Heart left ventricle (tissue), 16 donors: ENCODE measurements at places on chromosomes 6 and 20.

DNA sequence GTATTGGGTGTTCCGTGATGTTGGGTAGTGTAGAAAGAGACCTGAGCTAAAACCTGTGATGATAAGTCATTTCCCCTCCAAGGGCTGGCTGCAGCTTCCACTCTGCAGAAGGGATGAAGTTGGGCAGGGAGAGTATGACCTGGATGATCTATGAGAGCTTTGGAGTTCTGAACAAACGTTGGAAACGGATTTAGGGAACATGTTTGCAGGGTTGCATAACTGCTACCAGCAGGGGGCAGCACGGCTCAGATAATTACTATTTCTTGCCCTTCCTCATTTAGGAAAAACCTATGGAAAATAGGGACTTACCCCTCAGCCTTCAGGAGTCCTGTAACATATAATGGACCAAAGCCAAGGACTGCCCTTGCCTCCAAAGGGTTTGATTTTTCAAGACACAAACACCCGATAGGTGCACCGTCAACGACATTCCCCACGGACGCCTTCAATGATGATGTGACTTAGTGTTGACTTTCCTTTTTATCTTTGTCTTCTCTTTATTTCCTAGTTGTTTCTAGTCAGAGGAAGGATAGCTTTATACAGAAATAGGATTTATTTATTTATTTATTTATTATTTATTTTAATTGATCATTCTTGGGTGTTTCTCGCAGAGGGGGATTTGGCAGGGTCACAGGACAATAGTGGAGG, 164.9 kb upstream of the SASH1 start:
- DNase-seq, result peak; percentile 66

DNA sequence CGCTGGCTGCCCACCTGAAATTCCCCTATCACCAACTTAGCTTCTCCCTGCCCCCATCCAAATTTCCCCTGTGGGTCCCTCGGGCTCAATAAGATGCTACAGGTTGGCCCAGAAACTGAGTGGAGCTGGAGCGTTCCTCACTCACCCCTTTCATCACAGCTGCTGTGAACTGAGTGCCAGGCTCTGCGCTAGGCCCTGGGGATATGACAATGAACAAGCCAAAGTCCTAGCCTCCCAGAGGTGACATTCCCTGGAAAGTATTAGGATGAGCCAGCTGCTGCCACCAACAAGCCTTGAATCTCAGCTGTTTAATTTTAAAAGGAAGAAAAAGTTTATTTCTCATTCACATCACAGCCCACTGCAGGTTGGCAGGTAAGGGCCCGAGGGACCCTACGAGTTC, 86.6 kb upstream of the EYA2 start:
- DNase-seq, result no peak

DNA sequence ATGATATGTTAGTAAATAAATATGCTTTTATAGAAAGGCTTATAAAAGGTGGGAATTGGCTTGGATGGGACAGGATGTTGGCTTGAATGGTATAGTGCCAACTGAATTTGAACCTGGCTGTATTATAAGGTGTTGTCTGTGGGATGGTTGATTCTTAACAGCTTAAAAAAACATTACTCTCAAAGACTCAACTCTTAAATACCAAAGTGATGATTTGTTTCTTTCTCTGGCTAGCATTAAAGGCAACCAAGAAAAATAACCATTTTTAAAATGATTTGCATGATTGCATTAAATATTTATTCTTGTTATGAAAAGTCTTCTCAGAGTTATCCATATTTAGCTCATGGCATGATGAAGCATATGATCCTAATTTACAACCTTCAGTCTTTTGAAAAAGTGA, 216.2 kb downstream of the RIMS1 start:
- no peak for DNase-seq

DNA sequence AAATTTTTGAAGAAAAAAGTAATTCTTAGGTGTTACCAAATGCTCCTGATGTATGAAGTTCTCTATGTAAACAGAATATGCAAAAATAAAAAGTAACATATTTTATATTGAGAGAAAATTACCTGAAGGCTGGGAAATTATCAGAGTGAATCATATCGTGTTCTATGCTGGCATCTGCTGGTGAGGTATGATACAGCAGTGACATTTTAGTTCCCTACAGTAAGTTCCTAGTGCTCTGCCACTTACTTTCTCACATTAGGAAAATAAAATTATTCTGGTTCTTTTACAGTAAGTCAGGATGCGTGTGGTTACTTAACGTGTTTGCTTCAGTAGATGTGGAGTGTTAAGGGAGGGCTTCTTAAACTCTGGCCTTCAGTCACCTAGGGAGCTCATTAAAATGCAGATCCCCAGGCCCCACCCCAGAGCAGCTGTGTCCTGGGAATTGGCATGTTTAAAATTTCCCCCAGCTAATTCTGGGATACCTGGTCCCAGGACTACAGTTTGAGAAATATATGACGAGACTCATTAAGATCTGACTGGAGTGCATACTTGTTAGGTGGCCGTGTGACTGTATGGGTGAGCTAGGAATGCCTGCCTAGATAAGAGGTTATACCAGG, 3.2 kb downstream of the ACTR5 start:
- DNase-seq, result no peak

DNA sequence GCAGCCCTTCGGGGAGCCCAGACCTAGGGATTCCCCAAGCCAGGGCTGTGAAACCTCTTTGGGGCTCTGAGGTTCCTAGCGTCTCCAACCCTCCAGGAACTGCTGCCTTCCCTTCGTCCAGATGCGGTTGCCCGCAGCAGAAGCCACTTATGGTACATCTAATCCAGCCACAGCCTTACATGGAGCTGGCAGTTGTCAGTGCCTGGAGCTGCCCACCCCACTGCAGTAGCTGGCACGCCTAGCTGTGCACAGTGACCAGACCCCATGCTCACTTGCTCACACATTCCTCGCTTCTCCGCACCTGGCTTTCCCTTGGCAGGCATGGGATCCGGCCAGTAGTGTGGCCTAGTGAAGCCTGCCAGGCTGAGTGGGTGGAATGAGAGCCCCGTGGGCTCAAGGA, 547.6 kb downstream of the TBC1D32 start:
- no peak for DNase-seq

- no peak for DNase-seq
These were observed 63.7 kb downstream of the PHACTR3 start for GRCh38 chr20:59667981-59668515.

DNA sequence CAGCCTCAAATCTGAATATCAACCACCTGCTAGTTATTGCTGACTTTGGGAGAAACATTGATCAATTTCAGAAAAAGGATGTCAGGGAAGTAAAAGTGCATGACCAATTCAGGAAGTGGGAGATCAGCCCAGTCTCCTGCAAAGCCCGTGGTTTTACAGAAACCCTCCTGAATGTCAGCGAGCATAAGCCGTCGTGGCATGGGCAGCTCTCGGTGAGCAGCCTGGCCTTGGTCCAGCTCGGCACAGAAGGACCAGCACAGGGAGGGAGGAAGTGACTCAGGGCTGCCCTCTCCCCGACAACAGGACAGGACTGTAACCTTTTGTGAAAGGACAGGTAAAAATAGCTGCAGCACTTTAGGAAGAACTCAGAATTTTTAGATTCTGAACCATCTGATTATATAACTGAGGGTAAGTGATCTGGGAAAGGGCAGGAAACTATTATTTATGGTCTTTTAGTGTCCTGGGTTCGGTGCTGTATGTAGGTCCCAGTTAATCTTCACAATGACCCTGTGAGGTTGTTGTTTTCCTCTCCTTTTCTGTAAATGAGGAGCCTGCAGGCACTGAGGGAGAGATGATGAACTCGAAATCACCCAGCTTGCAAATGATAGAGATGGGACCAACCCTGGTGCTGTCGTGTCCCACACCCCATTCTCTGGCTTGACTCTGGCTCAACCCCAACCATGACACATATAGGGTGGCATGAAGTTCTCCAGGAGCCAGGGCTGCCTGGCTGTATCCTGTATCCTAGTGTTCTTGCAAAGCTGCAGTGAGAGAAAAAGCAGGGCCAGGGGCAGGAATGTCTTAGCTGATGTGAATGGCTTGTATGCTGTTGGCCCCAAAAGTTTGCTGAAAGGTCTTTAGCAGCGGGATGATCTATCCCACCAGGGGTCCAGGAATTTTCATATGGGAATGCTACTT, 37.6 kb downstream of the NRN1 start:
- DNase-seq, result peak; percentile 81

DNA sequence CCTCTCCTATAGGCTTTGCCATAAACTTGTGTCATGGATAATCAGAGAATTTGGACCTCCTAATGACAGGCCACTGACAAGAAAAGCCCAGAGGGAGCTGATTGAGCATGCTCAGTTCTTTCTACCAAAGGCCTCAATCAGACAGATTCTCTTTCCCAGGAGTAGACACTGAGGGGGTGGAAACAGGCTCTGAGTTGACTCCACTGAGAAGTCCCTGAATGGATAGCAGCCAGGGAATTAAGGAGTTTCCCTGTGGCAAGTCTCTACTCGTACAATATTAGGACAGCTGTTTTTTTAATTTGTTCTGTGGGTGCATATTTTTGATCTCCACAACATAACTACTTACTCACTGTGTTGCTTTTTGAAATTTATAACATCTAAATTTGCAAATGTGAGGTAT, 63.3 kb downstream of the SLC16A10 start:
- DNase-seq, result no peak

DNA sequence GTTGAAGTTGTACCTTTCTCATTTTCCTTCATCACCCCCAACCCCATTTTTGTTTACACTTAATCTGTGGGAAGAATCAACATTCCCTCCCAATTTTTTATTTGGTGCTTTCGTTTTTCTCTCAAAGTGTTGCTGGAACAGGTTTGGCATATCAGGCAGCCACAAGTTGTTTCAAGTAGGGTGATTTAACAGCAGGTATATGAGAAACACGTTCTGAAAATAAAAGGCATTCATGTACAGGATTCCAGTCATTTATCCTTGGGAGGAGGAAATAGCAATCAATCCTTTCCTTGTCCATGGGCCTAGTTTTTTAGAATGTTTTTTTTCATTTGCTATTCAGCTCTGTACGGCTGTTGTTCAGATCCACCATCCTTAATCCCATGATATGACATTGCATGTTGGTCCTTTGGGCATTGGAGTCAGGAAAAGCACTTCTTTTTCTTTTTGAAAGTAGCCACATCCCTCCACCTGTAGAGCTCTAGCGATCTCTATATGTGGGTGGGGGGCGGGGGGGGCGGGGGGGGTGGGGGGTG, 120.2 kb downstream of the JARID2 start:
- DNase-seq, result no peak
